B cell (primary cell): ENCODE measurements at places on chromosomes 5 and 9.

DNA sequence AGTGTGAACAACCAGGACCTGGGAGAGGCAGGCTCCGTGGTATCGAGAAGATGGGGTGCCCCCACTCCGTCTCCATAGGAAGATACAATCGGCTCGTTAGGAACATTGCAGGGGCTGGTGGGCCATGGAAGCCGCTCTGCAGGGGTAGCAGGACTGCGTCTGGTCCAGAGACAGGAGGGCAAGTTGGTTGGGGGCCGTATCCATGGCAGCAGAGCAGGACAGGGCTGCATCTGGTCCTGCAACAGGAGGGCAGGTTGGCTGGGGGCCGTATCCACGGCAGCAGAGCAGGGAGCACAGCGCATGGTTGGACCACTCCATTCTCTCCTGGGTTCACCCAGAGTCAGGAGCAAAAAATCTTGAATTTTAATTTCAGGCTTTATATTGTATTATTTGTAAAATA, 98.2 kb downstream of the ANKRD33B start:
- H3K4me3 ChIP-seq: no peak overlapping the region
- no peak for DNase-seq
- no peaks in the 10 kb centered on the region for H3K27me3 ChIP-seq

- no peak overlapping the region for H3K27ac ChIP-seq
- no peaks in the 10 kb centered on the region for H3K4me1 ChIP-seq
- no peak for DNase-seq
- no peaks in the 10 kb centered on the region for H3K36me3 ChIP-seq
- no peaks in the 10 kb centered on the region for H3K27me3 ChIP-seq
Observed at GRCh38 chr5:27701931-27702903, 663.8 kb upstream of the CDH9 start.

- H3K4me3 ChIP-seq: no peak overlapping the region
- H3K27me3 ChIP-seq: no peaks in the 10 kb centered on the region
- DNase-seq: no peak
Observed at GRCh38 chr5:173567548-173567947, 48.9 kb downstream of the BOD1 start.

DNA sequence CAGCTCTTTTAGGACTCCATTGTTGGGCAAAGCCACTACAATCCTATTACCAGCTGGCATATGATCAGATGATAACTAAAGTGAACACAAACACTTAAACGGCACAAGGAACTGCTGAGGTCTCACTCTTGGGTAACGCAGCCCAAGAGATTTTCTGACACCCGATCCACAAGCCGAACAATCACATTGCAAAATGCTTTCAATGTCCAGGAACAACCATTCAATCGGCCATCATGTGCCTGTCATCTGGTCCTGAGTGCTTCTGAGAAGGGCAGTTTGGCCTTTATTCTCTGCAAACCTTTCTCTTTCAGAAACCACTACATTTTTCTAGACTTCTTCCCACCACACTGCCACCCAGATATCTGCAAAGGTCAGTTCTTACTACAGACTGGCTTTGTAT, 283.1 kb downstream of the GLIS3 start:
- H3K27me3 ChIP-seq: no peaks in the 10 kb centered on the region
- H3K36me3 ChIP-seq: no peaks in the 10 kb centered on the region
- no peak overlapping the region for H3K27ac ChIP-seq
- H3K4me1 ChIP-seq: no peaks in the 10 kb centered on the region
- no peak overlapping the region for H3K4me3 ChIP-seq

GRCh38 chr9:126205265-126205664, 121.4 kb upstream of the MVB12B start:
- no peak overlapping the region for H3K4me3 ChIP-seq
- no peak overlapping the region for H3K27ac ChIP-seq
- H3K27me3 ChIP-seq: no peaks in the 10 kb centered on the region
- H3K36me3 ChIP-seq: no peaks in the 10 kb centered on the region
- H3K4me1 ChIP-seq: peaks cover 13% of the 10 kb centered on the region

DNA sequence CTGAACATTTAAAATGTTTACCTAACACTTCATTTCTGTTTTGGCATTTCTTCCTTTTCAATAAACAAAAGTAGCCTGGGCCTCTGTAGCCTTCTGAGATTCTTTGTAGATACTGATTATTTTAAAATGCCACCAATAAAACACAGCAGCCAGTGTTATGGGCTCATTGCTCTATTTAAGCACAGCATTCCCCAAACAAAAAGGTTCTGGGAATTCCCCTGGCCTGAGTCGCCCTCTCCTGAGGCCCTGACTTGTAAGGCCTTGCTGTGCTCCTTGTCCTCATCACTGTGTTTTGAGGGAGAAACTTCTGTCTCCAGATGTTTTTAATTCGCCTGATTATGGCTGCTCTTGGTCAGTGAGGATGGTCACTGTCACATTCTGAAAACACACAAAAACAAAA, 33.0 kb upstream of the CTXN3 start:
- H3K36me3 ChIP-seq: no peaks in the 10 kb centered on the region
- DNase-seq: no peak

GRCh38 chr5:151820903-151821302, 49.1 kb downstream of the G3BP1 start:
- no peak overlapping the region for H3K4me3 ChIP-seq
- no peaks in the 10 kb centered on the region for H3K36me3 ChIP-seq
- H3K4me1 ChIP-seq: no peaks in the 10 kb centered on the region
- no peaks in the 10 kb centered on the region for H3K27me3 ChIP-seq
